Epithelial cell of proximal tubule (primary cell): ENCODE measurements at places on chromosomes 3 and 15. TPM values are rescaled to one million over a fixed set of nuclear protein-coding genes. Genes with fewer than 3 reads are reported as not detected.
A peak's percentile ranks its signal among the peaks of the same experiment; 100 is the strongest.

DNA sequence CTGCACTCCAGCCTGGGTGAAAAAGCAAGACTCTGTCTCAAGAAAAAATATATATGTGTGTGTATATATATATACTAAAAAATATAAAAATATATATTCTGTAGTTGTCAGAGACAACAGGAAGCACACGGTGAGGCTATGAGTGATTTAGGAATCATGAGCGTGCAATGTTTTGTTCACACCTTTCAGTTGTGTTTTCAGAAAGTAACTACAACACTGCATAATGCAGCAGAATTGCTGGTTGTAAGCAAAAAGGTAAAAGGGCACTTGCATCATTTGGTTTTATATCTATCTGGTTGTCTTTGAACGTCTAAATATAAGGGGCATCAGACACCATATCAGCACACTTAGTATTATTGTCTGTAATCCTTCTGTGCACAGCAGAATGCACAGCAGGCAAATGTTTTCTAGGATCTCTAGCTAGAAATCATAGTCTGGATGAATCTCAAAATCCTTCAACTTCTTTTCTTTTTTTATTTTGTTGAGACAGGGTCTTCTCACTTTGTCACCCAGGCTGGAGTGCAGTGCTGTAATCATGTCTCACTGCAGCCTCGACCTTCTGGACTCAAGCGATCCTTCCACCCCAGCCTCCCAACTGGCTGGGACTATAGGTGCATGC lies 44.8 kb downstream of the CCR3 start:
- DNase-seq, result no peak

DNA sequence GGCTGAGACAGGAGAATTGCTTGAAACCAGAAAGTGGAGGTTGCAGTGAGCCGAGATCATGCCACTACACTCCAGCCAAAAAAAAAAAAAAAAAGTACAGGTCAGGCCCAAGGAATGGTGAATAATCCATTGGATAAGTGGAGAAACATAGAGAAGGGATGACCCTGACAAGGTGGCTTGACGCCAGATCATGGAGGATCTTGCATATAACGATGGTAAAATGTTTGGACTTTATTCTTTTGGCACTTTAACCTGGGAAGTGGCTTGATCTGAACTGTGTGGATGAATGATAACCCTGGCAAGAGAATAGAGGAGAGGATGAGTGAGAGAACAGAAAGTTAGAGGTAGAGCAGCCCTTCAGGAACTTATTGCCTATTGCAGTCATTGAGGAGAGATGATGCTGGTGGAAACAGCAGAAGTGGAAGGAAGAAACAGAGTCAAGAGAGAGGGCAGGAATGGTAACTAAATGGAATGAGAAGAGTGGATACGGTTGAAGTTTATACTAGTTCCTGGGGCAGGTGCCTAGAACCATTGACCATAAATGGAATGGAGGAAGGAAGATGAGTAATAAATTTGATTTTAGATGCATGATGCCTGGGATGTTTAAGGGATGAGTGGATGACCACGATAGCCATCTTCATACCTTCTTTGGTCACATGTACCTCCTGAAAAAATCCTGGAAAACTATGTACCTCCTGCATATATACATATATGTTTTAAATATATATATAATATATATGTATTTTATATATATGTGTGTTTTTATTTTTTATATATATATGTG lies 57.8 kb downstream of the BLM start:
- peak; percentile 67 for DNase-seq

DNA sequence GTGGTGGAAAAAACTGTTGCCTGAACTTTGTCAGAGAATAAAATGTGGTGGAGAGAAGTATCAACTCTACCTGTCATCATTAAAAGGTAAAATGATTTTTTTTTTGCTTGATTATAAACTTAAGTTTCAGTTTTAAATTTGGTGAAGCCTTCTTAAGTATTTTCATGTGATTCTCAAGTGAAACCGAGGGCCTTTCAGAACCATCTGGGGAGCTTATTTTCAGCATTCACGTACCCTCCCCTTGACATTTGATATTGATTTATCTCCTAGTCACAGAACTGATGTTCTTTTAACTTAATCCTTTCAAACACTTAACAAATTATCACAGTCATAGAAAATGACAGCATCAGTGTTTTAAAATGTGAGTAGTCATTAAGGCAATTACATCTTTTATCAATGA lies 38.5 kb downstream of the HPS3 start:
- DNase-seq, result no peak

DNA sequence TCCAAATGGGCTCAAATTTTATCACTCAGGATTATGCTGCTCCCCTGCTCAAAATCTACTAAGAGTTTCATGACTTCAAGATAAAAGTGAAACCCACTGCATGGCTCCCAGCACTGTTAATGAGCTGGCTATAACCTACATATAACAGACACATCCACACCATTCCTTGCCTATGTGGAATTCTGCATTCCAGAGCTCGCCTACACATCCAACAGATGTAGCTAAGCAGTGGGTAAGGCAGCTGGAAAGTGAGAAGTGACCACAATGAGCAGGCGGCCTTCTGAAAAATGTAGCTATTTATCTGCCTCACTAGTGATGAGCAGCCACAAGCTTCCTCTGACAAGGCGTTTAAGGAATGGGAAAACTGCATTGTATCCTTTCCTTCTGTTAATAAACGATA lies 92.0 kb upstream of the TRIM42 start:
- DNase-seq, result no peak

DNA sequence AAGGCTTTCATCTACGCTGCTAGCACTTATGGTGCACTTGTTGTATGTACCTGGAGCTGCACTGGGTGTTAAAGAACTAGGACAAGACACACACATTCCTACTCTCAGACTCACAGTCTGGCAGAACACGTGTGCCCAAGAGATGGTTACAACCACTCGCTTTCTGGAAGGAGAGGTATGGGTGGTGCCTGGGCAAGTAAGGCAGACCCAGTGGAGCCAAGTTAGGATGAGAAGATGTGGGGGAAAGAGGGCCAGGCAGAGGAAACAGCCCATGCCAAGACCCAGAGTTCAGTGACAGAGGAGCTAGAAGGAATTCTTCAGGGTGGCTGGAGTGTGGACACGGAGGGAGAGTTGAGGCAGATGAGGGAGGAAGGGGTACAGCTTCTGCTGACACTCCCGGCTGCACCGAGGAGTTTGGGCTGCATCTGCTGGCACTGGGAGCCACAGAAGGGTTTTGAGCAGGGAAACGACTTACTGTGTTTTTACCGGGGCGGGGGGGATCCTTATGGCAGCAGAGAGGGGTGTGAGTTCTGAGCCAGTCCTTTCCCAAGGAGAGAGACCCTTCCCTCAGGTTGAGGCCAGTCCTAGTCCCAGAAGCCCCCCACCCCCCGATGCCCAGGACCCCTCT lies 59.0 kb downstream of the GRIP2 start:
- no peak for DNase-seq

DNA sequence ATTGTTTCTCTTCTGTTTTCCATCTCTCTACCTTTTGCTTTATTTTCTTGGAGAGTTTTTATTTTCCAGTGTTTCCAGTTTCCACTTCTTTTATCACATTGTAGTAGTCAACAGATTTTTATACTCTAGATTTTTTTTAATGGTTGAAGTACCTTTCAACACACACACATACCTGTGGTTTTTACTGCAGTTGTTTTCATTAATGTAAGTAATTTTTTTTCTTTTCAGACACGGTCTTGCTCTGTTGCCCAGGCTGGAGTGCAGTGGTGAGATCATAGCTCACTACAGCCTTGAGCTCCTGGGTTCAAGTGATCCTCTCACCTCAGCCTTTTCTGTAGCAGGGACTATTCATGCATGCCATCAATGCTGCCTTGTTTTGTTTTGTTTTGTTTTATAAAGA lies 472.5 kb upstream of the SGO1 start:
- DNase-seq, result no peak

GRCh38 chr3:48434591-48435222 lies 4.8 kb upstream of the PLXNB1 start:
- DNase-seq, result no peak

- peak; percentile 93 for DNase-seq
Observed at GRCh38 chr3:192892981-192893700, 24.5 kb downstream of the MB21D2 start.

GRCh38 chr3:141367038-141367730 lies 1.1 kb upstream of the ZBTB38 start:
- DNase-seq, result peak; percentile 94

GRCh38 chr3:40782111-40782721 lies 257.5 kb downstream of the ZNF621 start:
- no peak for DNase-seq

GRCh38 chr3:13623101-13623654 lies 74.3 kb downstream of the FBLN2 start:
- no peak for DNase-seq

DNA sequence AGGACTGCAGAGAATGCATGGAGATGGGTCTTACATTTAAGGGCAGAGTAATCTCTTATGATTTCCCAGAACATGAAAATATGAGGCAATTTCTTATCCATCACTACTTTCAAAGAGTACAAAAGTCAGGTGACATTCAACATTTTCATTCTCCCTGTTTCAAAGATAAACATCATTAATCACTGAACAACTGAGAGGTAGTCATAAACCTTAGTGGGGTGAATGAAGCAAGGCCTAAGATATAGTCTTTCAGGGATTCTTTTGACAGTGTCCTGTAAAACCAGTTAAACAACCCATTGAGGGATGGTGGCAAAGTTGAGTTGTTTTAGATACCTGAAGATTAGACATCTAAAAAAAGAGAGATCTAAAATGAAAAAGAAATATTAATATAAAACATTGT lies 271.6 kb upstream of the CBLB start:
- no peak for DNase-seq

GRCh38 chr3:157078131-157078810 lies 81.7 kb downstream of the CCNL1 start:
- no peak for DNase-seq

- DNase-seq, result no peak
Observed at GRCh38 chr3:71873093-71873611, 88.2 kb upstream of the PROK2 start.

DNA sequence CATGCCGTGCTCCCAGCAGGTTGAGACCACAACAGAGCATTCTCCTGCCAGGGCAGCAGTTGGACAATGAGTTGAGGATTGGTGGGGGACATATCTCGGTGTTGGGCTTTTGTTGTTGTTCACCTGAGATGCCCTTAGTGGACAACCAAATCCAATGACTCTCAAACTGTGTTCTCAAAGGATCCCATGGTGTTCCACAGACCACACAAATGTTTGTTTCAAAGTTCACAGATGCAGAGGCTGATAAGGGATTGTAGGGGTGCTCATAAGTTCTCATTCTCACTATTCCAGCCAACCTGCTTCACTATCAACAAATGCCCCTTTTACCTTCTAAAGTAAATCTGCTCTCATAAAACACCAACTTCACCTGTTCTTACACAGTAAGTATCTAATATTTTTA lies 159.9 kb downstream of the OSBPL10 start:
- DNase-seq, result no peak

DNA sequence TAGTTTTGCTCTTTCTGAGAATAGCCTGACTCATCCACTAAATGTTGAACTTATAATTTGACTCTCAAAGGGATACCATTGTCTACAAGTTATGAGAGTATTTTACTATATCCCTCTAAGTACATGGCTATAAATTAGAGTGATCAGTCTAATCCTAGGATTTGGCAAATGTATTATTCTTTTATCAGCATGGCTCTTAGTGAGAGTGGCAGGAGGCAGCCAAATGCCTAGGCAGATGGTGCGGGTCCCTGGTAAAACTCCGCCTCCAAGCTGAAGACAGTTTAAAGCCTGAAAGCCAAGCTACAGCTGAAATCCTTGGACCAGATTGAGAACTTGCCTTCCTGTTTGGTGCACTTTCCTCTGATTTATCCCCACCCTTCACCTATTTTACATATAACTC lies 631.8 kb downstream of the SQOR start:
- no peak for DNase-seq

DNA sequence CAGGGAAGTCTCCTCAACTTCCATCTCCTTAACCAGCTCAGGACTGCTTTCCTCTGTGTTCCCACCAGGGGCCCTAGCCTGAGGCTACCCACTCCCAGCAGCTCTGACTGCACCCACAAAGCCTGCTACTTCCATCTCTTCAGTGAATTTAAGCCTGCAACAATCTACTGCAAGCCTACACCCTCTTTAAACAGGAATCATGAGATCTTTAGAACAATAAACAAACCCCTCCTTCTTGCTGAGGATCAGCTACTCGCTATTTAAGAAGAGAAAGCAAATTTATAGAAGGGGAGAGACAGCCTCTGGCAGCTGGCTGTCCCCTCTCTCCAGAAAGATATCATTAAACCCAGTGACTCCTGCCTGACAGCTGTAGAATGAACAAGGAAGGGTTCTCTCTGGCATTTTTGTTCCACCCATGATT lies 51.9 kb downstream of the ARHGAP31 start:
- DNase-seq, result no peak

- no peak for DNase-seq
Observed at GRCh38 chr15:100537331-100537730, 8.6 kb upstream of the CERS3 start.

DNA sequence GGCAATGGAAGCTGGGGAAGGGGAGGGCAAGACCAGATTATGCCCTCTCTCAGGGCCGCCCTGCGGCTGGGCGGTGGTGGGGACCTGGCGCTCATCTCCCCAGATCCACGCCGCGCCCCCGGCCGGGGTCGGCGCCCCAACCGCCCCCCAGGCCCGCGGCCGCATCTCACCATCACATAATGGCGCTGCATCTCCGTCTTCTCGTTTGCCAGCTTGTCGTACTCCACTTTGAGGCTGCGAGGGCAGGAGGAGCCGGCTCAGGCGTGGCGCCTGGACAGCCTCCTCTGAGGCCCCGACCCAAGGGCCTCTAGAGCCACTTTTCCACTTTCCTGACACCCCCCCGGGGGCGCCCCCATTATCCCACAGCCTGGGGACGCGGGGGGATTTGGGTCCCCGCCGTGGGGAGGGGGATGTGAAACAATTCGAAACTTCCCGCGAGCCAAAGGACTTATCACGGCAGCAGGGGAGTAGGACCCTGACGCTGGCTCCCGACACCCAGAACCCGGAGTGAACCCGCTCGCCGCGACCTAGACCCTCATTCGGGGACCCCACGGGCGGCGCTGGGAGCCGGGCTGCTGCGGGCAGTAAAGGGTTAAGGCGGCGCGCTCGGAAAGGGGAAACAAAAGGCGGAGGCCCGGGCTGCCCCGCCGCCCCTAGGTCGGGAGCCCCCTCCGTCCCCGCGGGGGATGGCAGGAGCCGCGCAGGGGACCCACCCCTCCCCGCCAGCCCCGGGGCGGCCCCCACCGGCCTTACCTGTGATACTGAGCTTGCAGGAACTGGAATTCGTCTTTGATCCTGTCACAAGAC lies 2.1 kb downstream of the TLE3 start:
- DNase-seq, result no peak

Gene FRMD5
- 3.0 TPM in 2 replicates for total RNA-seq

Gene ACKR2
- 2.8 and 6.1 TPM in 2 replicates for total RNA-seq

Gene LRRC15
- total RNA-seq, result not detected in 2 replicates

Gene GNAI2
- total RNA-seq, result 263 and 264 TPM in 2 replicates

Gene MAN2A2
- total RNA-seq, result 19.8 and 25.3 TPM in 2 replicates

Gene RTP1
- not detected in 2 replicates for total RNA-seq

Gene FANCD2OS
- not detected in 2 replicates for total RNA-seq
